ENCODE measurements at places on chromosomes 12 and 14.

GRCh38 chr12:6735448-6736191 is 11.8 kb downstream of the COPS7A start:
- H3K36me3 ChIP-seq = no peaks in the 10 kb centered on the region
- H3K27me3 ChIP-seq = no peaks in the 10 kb centered on the region
- peak; percentile 66 for DNase-seq

DNA sequence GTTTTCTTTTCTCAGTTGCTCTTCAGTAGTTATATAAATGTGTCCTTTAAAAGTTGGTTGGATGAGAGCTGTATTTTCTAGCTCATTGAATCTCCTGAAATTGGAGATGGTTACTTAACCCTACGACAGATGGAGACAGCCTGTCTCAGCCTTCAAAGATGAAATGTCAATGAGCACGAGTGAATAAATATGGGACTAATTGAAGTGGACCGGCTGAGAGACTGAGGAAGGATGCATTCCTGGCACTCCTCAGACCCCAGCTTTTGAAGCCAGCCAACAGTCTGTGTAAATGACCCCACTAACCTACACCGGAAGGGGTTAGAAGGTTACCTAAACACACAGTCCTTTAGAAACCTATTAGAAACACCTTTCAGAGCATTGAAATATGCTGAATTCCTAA is 46.6 kb downstream of the PDZRN4 start:
- no peak for DNase-seq
- no peaks in the 10 kb centered on the region for H3K36me3 ChIP-seq
- H3K4me1 ChIP-seq = no peaks in the 10 kb centered on the region
- no peak overlapping the region for H3K4me3 ChIP-seq
- H3K27ac ChIP-seq = no peak overlapping the region

- H3K36me3 ChIP-seq = no peaks in the 10 kb centered on the region
- no peaks in the 10 kb centered on the region for H3K4me1 ChIP-seq
- no peaks in the 10 kb centered on the region for H3K27me3 ChIP-seq
- H3K4me3 ChIP-seq = no peak overlapping the region
- no peak for DNase-seq
Measured at GRCh38 chr14:104240434-104241157, 102.2 kb downstream of the KIF26A start.

- no peak for DNase-seq
- no peaks in the 10 kb centered on the region for H3K4me1 ChIP-seq
- H3K27ac ChIP-seq = no peak overlapping the region
- no peak overlapping the region for H3K4me3 ChIP-seq
- no peaks in the 10 kb centered on the region for H3K27me3 ChIP-seq
Measured at GRCh38 chr14:95193081-95193480, 35.8 kb upstream of the DICER1 start.

DNA sequence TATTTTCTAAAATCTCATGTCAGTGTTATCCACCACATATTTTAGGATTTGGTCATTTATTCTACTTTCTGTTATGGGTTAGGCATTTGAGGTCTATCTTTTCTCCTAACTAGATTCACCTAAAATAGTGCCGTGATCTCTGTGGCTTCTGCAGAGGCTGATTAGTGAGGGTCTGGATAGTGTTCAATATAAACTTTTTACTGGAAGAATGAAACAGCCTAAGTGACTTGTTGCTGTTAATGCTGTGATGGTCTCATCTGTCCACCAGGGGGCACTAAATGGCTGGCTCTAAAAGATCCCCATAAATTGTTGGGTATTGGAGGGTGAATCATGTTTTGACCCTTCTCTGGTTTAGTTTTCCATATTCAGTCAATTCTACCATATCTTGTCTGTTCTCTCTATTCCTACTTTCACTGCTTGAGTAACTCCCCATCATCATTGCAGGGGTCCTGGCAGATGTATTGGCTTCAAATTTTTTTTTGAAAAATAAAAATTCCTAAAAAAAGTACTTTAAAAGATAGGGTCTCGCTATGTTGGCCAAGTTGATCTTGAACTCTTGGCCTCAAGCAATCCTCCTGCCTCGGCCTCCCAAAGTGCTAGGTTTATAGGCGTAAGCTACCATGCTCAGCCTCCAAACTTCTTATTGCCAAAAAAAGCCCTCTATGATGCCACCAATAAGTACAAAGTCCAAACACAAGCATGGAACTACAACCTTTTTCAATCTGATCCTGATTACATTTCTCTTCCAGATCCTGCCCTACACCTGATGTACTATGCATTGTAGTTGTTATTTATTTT is 6.9 kb downstream of the PABPN1 start:
- H3K27ac ChIP-seq = no peak overlapping the region
- peak; percentile 66 for DNase-seq

GRCh38 chr12:32025906-32026305 is 66.7 kb downstream of the RESF1 start:
- no peak for DNase-seq
- H3K27me3 ChIP-seq = no peaks in the 10 kb centered on the region
- no peaks in the 10 kb centered on the region for H3K36me3 ChIP-seq
- no peaks in the 10 kb centered on the region for H3K4me1 ChIP-seq
- H3K4me3 ChIP-seq = no peak overlapping the region

- H3K36me3 ChIP-seq = no peaks in the 10 kb centered on the region
- peaks cover 18% of the 10 kb centered on the region for H3K27me3 ChIP-seq
- H3K4me1 ChIP-seq = no peaks in the 10 kb centered on the region
- H3K27ac ChIP-seq = no peak overlapping the region
Measured at GRCh38 chr12:53701518-53702264, 25.6 kb downstream of the CALCOCO1 start.

DNA sequence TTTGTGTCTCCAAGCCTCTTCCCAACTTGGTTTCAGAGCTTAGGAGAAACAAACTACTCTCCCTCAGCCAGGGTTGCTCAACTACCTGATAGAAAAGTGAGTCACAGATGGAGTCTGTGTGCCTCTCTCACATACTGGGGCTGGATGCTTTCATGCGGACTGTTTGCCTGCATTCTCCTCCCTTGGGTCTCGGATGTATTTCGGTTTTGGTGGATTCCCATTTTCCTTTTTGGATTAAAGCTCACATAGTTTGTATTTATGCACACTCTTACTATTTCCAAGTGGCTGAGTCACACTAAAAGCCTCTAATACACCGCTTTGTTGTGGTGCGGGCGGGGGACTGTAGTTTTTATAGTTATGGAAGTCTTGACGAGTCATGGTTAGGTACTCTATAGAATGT is 505.4 kb downstream of the LRFN5 start:
- no peaks in the 10 kb centered on the region for H3K27me3 ChIP-seq
- no peak for DNase-seq
- no peak overlapping the region for H3K4me3 ChIP-seq
- H3K36me3 ChIP-seq = no peaks in the 10 kb centered on the region

DNA sequence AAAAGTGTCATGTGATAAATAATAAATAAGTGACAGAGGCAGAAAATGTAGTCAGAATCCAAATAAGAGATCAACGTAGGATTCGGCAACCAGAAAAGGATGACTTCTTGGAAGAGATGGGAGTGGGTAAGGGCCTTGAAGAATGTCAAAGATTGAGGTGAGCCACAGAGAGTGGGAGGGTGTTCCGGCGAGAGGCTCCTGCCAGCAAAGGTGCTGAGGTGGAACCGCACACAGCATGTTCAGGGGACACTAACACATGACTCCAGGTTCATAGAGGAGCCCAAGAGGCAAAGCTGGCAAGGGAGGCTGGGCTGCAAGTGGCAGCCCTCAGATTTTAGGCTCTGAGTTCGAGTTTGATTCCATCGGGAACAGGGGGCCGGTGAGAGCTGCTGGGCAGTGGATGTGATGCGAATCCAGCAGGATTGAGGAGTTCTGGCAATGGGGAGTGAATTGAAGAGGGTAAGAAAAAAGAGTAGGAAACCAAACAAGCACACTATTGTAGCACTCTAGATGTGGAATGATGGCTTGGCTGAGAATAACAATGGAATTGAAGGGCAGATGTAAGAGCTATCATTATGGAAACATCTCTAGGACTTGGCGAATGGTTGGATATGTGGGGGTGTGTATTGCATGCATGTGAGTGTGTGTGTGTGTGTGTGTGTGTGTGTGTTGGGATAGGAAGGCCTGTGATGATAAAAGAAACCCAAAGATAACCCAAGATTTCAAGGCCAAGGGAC is 36.5 kb downstream of the LRRC74A start:
- H3K36me3 ChIP-seq = no peaks in the 10 kb centered on the region
- DNase-seq = no peak
- no peaks in the 10 kb centered on the region for H3K4me1 ChIP-seq
- H3K4me3 ChIP-seq = no peak overlapping the region

- no peak overlapping the region for H3K4me3 ChIP-seq
- no peaks in the 10 kb centered on the region for H3K36me3 ChIP-seq
- no peak for DNase-seq
- no peaks in the 10 kb centered on the region for H3K4me1 ChIP-seq
Measured at GRCh38 chr12:22115711-22116110, 69.7 kb downstream of the CMAS start.

- no peaks in the 10 kb centered on the region for H3K36me3 ChIP-seq
- H3K4me1 ChIP-seq = peaks cover 4% of the 10 kb centered on the region
- peak; percentile 65 for DNase-seq
- peak overlapping the region; percentile 91 for H3K27ac ChIP-seq
- no peaks in the 10 kb centered on the region for H3K27me3 ChIP-seq
Measured at GRCh38 chr12:55931780-55932550, 1.0 kb downstream of the DGKA start.

- no peaks in the 10 kb centered on the region for H3K36me3 ChIP-seq
- no peaks in the 10 kb centered on the region for H3K4me1 ChIP-seq
- H3K4me3 ChIP-seq = no peak overlapping the region
- no peak for DNase-seq
Measured at GRCh38 chr14:72947366-72948160, 21.3 kb downstream of the DCAF4 start.

GRCh38 chr12:115572440-115572839 is 705.1 kb downstream of the MED13L start:
- H3K4me3 ChIP-seq = no peak overlapping the region
- DNase-seq = no peak
- H3K4me1 ChIP-seq = no peaks in the 10 kb centered on the region
- no peak overlapping the region for H3K27ac ChIP-seq

- no peak overlapping the region for H3K4me3 ChIP-seq
- no peaks in the 10 kb centered on the region for H3K36me3 ChIP-seq
Measured at GRCh38 chr12:47244835-47245234, 165.1 kb upstream of the AMIGO2 start.

- no peaks in the 10 kb centered on the region for H3K4me1 ChIP-seq
- no peak for DNase-seq
- H3K36me3 ChIP-seq = no peaks in the 10 kb centered on the region
- H3K27me3 ChIP-seq = no peaks in the 10 kb centered on the region
Measured at GRCh38 chr12:29546000-29546399, 48.5 kb upstream of the OVCH1 start.

DNA sequence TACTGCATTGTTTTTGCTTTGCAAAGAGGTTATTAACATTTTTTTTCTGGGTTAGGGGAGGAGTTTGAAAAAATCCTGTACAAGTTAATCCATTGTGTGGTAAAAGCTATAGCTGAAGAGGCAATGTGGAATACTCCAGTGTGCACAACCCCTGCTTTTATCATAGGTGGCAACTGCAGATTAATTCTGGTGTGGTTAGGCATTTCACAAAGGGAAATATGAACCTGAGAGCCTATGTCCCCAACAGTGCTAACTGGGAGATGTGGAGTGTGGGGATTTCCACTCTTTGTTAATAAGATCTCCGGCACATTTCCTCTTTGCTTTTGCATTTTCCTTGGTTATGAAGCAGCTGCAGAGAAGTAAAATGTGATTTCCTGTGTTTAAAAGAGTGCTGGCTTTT is 33.6 kb downstream of the PRORP start:
- no peak overlapping the region for H3K4me3 ChIP-seq
- no peaks in the 10 kb centered on the region for H3K27me3 ChIP-seq
- DNase-seq = no peak
- H3K4me1 ChIP-seq = no peaks in the 10 kb centered on the region

- DNase-seq = no peak
- H3K4me3 ChIP-seq = no peak overlapping the region
- no peaks in the 10 kb centered on the region for H3K27me3 ChIP-seq
- no peaks in the 10 kb centered on the region for H3K36me3 ChIP-seq
- no peaks in the 10 kb centered on the region for H3K4me1 ChIP-seq
Measured at GRCh38 chr14:26730929-26731618, 133.2 kb upstream of the NOVA1 start.

DNA sequence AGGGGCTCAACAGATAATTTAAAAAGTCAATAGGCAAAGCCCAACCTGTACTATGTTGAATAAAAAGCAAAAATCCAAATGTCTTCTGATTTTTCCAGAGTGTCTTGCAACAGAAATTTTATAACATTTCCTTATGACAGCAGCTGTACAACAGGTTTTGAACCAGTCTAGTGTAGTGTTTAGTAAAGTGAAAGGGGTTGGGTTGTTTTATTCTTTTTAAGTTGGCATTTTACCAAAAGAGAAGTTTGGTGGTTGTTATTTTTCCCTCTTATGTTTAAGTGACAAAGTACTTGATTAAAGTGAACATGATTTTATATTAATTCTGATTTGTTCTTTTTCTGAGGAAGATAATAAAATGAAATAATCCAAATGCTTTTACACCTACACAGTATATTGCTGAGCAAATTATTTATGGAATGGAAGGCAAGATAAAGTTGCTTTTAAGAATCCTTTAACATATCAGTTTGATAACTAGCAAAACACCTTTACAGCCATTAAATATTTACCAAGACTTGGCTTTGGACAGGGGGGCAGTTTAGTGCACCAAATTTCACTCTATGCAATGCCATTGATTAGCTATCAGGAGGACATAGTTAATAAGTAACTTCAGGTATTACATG is 128.9 kb downstream of the FOXA1 start:
- no peak for DNase-seq
- H3K27me3 ChIP-seq = no peaks in the 10 kb centered on the region
- H3K4me3 ChIP-seq = no peak overlapping the region

DNA sequence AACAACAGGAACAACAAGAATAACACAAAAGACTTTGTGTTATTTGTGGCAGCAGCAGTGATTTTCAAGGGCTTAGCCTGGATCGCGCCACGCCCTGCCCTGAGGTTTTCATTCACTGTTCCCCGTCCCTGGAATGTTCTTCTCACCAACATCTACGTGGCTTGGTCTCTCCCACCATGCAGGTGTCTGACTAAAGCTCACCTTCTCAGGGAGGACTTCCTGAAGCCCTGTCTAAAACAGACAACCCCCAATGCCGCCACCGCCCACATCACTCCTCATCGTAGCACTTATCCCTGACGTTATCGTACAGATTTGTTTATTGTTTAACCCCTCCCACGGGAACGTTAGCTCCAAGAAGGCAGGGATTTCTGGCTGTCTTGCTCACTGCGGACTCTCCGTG is 40.4 kb downstream of the P2RX4 start:
- no peak for DNase-seq
- no peaks in the 10 kb centered on the region for H3K27me3 ChIP-seq
- no peaks in the 10 kb centered on the region for H3K36me3 ChIP-seq
- H3K27ac ChIP-seq = no peak overlapping the region
- no peak overlapping the region for H3K4me3 ChIP-seq

DNA sequence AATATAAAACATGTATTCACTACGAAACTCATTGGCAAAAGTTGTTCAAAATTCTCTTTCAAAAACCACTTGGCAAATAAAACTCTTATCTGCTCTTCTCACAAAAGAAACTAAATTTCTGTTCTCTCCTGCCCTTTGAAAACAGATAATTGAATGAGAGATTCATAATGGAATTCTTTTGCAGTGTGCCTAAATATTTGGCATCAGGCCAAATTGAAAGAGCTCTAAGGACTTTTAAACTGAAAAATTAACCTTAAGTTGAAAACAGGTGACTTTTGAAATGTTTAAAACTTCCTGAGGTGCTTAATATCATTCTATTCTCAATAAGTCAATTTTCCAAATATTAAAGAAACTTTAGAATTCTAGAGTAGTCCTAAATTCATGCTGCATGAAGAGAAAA is 136.4 kb downstream of the FSCB start:
- H3K27ac ChIP-seq = no peak overlapping the region
- H3K36me3 ChIP-seq = no peaks in the 10 kb centered on the region
- H3K27me3 ChIP-seq = no peaks in the 10 kb centered on the region
- H3K4me1 ChIP-seq = no peaks in the 10 kb centered on the region
- no peak overlapping the region for H3K4me3 ChIP-seq

Measured in uterus (tissue), 4 donors.